ENCODE measurements at places on chromosomes 1 and 21.

DNA sequence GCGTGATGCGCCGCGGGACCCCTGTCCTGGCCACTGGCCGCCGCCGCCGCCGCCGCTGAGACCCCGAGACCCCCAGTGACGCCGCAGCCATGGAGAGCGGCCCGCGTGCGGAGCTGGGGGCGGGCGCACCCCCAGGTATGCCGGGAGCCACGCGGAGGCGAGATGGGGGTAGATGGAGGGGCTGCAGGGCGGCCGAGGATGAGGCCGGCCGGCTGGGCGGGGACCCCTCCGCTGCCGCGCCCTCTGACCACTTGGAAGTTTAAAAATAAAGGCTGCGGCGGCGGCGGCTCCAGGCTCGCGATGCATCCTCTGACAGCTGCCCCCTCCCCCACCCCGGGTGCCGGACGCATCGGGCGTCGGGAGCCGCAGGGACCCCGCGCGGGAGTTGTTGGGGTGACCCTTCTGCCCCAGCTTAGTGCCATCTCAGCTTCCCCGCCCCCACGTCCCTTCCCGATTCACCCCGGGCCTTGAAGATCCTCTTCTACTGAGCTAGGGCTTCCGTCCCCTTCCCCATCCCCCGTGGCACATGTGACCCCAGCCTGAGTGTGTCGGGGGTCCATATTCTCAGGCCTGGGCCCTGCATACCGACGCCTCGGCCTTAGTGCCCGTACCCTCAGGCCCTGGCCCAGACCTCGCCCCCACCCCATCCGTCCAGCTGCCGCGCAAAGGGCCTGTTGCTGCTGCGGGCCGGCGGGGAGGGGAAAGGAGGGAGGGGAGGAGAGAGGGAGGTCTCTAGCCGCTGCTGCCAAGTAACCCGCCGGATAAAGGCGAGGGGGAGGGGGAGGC lies 562 bp downstream of the MAP7D1 start:
- DNase-seq, result peak; percentile 69

DNA sequence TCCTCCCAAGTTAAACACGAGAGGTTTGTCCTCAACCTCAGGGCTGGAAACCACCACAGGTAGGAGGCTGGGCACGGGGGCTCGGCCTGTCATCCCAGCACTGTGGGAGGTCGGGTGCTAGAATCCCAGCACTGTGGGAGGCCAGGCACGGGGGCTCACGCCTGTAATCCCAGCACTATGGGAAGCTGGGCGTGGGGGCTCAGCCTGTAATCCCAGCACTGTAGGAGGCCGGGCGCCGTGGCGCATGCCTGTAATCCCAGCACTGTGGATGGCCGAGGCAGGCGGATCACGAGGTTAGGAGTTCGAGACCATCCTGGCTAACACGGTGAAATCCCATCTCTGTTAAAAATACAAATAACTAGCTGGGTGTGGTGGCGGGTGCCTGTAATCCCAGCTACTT lies 6.7 kb upstream of the CDK11A start:
- DNase-seq, result no peak

GRCh38 chr1:209513226-209513625 lies 70.3 kb upstream of the CAMK1G start:
- DNase-seq, result peak; percentile 64

DNA sequence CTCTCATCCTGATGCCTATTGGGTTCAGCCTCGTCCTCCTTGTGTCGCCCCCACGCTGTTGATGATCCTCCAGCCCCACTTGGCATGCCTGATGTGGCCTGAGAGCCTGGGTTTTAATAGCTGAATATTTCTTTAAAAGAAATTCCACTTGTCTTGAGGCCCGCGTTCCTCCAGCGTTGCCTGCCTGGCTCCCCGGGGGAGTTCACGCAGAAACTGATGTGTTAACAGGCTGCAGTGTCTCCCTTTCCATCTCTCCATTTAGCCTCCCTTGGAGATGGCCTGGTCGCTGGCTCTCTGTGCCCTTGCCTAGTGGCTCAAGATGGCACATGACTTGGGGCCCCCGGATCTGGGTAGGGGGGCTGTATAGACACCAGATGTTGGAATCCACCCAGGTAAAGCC lies 9.5 kb downstream of the ACTL8 start:
- no peak for DNase-seq

GRCh38 chr1:203033287-203033686 lies 7.0 kb downstream of the PPFIA4 start:
- DNase-seq, result no peak

DNA sequence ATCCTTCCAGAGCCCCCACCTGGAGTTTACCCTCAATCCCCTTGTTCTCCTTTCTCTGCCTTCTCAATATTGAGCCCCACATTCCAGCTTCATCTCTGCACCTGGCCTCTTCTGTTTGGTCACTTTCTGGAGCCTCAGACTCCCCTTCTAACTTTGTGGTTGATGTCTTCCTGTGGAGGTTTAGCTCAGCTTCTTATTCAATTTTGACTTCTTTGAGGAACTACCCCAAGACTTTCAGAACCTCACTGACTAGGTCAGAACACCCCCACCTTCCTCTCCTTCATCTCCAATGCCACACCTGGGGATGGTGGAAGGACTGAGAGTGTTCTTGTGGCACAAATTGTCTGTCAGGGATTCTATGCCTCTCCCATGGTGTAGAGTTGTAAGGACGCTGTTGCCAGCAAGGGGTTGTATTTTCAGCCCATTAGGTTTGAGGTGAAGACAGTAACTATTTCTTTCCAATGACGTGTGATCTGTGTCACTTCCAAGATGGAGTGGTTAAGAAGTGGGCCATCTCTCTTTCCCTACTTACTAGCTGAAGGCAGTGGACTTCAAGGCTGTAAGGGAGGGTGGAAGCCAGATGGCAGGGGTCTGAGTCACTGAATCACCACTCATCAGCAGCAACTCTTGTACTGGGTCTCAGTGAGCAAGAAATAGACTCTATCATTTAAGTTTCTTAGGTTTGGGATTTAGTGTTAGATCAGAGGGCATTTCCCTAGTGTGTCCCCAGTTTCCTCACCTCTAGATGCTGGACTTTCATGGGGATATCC lies 80.6 kb downstream of the PAPPA2 start:
- no peak for DNase-seq

DNA sequence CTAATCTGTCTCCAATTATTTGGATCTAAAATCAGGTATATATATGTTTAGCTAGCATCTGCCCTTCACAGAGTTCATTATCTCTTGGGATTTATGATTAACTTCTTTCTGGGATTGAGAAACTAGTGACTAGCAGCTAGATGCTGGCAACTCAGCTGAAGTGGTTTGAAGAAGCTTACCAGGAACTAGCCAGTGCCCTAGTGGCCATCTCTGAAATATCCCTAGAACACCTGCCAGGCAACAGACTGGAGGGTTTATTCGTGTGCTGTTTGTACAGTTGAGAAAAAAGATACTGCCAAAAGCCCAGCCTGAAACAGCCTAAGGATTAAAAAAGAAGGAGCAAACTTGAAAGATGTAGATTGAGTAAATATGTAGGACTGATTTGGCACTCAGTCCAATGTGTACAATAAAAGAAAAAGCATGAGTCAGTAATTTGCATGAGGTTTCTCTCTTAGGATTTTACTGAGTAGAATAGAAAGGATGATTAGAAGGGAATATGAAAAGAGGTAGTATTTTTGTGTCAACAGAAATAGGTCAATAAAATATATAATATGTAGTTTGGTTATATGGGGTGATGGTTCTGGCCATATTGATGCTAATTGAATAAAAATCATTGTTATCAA lies 1144.6 kb upstream of the ADGRL2 start:
- peak; percentile 16 for DNase-seq

DNA sequence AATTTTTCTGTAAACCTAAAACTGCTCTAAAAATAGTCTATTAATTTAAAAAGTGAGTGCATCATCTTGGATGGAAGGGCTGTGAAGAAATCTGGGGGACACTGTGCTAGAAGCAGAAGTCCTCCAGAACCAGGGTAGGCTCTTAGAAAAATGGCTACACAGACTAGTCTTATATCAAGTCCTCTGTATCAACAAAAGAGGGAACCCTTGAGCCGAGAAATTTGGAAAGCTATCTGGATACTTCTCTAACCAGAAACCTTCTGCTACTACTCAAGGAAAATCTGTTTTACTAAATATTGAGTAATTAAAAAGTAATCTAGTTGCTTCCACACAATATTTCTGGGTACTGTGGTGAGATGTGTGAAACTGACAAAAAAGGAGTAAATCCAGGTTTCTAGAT lies 92.1 kb downstream of the WDR3 start:
- DNase-seq, result no peak

DNA sequence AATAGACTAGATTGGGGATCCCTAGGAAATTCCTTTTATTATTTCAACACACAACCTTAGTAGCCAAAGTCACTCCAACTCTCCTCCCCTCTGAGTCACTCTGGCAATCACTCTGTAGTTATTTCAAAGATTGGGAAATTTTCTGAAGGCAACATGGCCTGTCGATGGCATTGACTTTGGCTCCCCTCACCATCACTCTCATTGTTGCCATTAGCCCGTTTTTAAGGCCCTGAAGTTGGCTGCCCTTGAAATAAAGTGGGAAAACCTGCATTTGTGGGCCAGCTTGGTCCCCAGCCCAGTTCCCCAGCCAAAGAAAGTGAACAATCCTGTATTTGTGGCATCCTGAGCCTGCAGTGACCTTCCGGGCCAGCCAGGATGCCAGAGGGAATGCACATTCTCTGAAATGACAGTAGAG lies 52.5 kb downstream of the CDC7 start:
- DNase-seq, result no peak
